ENCODE measurements at places on chromosomes 6 and 20. TPM values are rescaled to one million over a fixed set of nuclear protein-coding genes. Genes with fewer than 3 reads are reported as not detected.

LAMP5 gene
- total RNA-seq, result 1.6 TPM

NRSN1 gene
- total RNA-seq, result not detected

LST1 gene
- 3.7 TPM for total RNA-seq

ESF1 gene
- 5.7 TPM for total RNA-seq

PARD6B gene
- 0.52 TPM for total RNA-seq

ANKRD6 gene
- total RNA-seq, result 4.2 TPM

FKBP1C gene
- not detected for total RNA-seq

IL17A gene
- not detected for total RNA-seq

TINAG gene
- total RNA-seq, result 0.52 TPM

TREML1 gene
- not detected for total RNA-seq

COL9A3 gene
- total RNA-seq, result 8.9 TPM

ETV7 gene
- total RNA-seq, result not detected

PRSS35 gene
- total RNA-seq, result 29.7 TPM

ZDHHC14 gene
- total RNA-seq, result 6.8 TPM

UBR2 gene
- total RNA-seq, result 24.0 TPM

LTB gene
- total RNA-seq, result 2.1 TPM

PDE7B gene
- total RNA-seq, result 13.6 TPM

KCNQ5 gene
- 0.52 TPM for total RNA-seq

PGBD1 gene
- 4.2 TPM for total RNA-seq

SLC17A9 gene
- not detected for total RNA-seq

RNF146 gene
- 39.7 TPM for total RNA-seq

VSTM2L gene
- not detected for total RNA-seq

PPP1R16B gene
- 4.2 TPM for total RNA-seq

C20orf204 gene
- 0.52 TPM for total RNA-seq

OR12D3 gene
- not detected for total RNA-seq

LY6G6C gene
- total RNA-seq, result not detected

NANP gene
- total RNA-seq, result 5.7 TPM

SMIM8 gene
- total RNA-seq, result 15.1 TPM

UBE3D gene
- 17.2 TPM for total RNA-seq

PSORS1C1 gene
- total RNA-seq, result under 0.01 TPM

CYP21A2 gene
- not detected for total RNA-seq

HTR1E gene
- not detected for total RNA-seq

OR12D1 gene
- not detected for total RNA-seq

PNPLA1 gene
- not detected for total RNA-seq

CABLES2 gene
- total RNA-seq, result 1.0 TPM

WFDC5 gene
- total RNA-seq, result not detected
